ENCODE measurements at places on chromosomes 1 and 21. TPM values are rescaled to one million over a fixed set of nuclear protein-coding genes. Genes with fewer than 3 reads are reported as not detected.

DNA sequence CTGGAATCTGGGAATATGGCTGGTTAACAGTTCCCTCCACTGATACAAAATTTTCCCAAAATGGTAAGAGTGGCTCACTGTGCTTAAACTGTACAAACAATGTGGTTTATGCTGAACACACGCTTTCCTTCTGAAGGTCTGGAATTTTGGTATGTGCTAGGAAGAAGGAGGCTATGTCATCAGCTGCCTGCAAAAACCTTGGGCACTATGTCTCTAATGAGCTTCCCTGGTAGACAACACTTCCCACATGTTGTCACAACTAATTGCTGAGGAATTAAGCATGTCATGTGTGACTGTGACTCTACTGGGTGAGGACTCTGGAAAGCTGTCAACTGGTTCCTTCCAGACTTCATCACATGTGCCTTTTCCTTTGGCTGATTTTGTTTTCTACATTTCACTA, 29.2 kb downstream of the IPP start:
- no peak for DNase-seq

- DNase-seq: no peak
Observed at GRCh38 chr1:200314085-200314750, 95.6 kb downstream of the ZNF281 start.

- DNase-seq: no peak
Observed at GRCh38 chr21:27269644-27270043, 302.8 kb upstream of the ADAMTS5 start.

- no peak for DNase-seq
Observed at GRCh38 chr1:227741166-227741870, 6.1 kb downstream of the SNAP47 start.

DNA sequence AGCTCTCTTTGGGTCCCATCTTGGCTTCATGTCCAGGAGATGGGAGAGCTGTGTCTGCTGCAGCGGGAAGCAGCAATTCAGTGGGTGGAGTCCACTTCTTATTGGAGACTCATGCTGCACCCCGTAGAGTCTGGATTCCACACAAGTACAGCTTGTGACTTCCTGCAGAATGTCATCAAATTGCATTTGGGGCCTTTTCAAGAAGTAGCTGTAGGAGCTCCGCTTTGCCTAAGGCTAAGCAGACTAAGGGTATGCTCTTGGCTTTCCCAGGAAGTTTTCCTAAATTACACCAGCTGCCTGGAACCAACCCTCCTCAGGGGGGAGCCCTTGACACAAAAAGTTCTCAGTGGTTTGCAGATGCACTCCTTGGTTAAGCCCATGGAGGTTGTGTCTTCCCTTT, 5.7 kb upstream of the MOB3C start:
- no peak for DNase-seq

GRCh38 chr1:171427852-171428471, 57.4 kb upstream of the PRRC2C start:
- DNase-seq: no peak

DNA sequence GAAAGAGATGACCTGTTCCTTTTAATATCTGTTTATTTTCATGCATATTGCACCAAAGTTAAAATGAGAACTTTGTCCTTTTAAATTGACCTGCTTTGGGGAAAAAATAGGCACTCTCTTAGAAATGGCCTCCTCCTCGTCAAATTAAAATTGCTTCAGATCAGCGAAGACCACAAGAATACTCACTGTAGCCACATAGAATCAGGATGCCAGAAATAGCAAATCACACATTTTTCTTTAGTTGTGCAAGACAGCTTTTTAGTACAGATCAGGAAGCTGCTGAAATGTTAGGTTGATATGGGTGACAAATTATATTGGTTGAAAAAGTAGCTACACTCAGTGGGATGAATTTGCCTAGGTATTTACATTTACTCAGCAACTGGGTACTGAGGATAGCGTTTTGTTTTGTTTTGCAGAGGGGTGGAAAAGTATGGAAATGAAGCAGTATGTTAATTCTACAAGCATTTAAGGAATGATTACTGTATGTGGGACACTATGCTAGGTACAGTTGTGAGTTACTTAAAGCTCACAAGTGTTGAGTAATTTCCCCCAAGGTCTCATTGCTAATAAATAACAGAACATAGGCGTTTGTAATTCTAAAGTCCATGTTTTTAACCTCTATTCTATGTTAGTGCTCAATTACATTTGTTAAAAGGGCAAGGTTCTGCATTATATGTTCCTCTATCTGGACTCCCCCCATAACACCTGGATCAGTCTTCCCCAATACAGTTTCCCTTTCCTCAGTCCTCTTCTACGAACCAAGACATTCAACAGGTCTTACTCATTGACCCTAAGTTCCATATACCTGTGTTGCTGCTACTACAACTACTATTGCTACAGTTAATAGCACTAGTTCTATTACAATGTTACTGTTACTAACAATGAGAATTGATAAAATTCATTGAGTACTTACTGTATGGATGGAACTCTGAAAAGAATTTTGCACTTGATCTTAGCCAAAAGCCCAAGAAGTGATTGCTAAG, 99.4 kb upstream of the S1PR1 start:
- no peak for DNase-seq

DNA sequence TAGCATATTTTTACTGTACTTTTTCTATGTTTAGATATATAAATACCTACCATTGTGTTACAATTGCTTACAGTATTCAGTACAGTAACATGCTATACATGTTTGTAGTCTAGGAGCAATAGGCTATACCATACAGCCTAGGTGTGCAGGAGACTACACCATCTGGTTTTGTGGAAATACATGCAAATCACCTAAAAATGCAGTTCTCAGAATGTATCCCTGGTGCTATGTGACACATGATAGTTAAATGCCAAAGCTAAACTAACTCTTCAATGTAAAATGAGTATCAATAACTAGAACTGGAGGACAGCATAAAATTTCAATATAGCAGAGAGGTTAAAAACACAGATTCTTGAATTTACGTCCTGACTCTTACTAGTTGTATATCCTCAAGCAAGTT, 14.8 kb downstream of the NUCKS1 start:
- DNase-seq: no peak

GRCh38 chr1:185440877-185441276, 123.8 kb upstream of the IVNS1ABP start:
- no peak for DNase-seq

GRCh38 chr1:42822800-42823392, 5.7 kb upstream of the SVBP start:
- DNase-seq: no peak

DNA sequence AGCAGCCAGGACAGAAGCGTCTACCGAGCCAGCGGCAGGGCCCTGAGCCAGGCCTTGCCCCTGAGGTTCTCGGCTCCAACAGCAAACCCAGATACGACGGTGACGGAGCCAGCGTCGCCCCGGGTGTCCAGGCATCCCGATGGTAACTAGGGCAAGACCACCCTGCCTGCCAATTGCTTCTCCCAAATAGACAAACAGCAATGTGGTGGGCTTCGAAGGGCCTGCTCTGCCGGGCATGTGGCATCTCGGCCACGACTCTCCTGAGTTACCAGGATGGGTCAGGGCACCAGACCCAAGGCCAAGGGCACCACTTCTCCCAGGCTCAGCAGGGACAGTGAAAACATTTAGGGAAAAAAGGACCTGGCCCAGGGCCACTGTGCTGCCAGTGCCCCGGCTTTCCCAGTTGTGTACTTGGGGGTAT, 3.2 kb upstream of the ACTRT2 start:
- no peak for DNase-seq

DNA sequence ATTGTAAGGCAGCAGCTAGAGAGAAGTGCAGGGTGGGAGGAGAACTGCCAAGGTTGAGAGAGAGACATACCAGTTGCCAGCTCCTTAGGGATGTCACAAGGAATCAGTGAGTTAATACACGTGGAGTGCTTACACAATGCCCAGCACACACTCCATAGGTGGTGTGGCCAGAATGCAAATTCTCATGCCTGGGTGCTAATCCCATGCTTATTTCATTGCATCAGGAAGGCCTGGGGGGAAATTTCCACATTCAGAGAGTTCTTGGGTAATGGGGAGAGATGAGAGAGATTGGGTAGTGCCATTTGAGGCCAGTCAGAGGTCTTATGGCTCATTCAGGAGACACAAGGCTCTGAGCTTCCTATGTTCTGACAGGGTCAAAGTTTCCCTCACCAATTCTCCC, 38.7 kb downstream of the GJA5 start:
- DNase-seq: no peak

Gene KIF17
- total RNA-seq: not detected

Gene LIPI
- not detected for total RNA-seq

Gene C1orf141
- total RNA-seq: 0.11 TPM

Gene ADAMTS5
- not detected for total RNA-seq

Gene DNASE2B
- total RNA-seq: not detected

Gene PCAT6
- total RNA-seq: not detected

Gene CD1E
- not detected for total RNA-seq

Gene FGR
- total RNA-seq: 0.61 TPM

Gene ANKRD35
- 0.05 TPM for total RNA-seq
